ENCODE measurements at places on chromosomes 13 and 19.
A peak's percentile ranks its signal among the peaks of the same experiment; 100 is the strongest.

DNA sequence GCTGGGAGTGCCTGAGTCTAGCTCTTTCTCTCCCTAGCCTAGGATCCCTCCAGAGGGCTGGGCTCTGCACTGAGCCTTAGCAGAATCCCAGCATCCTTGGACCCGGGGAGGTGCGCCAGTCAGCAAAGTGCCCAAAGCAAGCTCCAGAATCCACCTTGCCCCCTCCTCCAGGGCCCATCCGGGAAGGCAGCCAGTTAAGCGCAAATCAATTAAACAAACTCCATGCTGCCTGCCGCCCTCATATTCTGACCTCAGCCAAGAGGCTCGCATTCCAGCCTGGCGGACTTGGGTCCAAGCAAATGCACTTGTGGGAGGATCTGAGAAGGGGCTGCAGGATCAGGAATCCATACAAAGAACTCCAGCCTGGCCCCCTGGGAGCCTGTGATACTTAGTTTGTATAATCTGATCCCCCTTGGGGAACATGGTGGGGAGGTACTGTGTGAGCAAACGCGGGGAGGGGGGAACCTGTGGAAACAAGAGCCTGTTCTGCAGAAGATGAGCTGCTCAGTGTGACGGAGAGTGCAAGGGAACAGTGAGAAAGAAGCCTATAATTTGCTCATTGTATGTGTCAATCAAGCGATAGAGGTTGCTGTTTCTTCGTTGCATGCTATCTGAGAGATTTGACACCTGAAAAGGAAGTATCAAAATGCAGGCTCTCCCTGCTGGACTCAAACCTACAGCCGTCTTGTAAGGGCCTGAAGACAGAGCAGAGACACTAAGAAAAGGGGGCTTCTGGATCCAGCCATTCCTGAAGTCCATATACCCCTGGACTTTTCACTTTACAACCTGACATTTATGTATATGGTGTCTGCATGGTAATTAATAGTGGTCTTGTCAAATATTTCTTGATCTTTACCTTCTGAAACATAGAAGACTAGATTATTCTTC, 29.4 kb downstream of the ZNRF4 start:
- DNase-seq, result peak; percentile 51

DNA sequence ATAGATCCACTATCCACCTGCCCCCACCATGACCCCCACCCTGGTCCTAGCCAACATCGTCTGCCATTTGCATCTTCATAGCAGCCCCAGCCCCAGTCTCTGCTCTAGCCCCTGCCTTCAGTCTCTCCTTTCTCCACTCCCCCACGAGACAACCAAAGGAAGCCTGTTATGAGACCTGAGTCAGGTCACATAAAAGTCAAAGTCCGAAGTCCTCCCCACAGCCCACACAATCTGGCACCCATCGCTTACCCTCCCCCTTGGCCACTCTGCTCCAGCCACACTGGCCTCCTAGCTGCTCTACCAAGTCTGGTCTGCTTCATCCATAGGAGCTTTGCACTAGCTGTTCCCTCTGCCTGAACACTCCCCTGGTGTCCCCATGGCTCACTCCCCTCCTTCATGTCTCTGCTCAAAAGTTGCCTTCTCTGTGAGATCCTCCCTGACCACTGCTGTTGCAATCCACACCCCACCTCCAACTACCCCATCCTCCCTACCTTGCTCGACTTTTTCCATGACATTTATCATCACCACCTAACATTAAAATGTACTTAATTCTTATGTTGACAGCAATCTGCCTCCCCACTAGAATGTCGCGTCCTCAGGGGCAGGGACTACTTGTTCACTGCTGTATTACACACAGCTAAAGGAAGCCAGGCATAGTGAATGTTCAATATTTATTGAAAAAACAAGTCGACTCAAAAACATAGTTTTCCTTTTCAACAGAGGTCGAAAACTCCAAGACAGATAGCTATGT, 1.2 kb upstream of the PLEKHG2 start:
- DNase-seq, result no peak

DNA sequence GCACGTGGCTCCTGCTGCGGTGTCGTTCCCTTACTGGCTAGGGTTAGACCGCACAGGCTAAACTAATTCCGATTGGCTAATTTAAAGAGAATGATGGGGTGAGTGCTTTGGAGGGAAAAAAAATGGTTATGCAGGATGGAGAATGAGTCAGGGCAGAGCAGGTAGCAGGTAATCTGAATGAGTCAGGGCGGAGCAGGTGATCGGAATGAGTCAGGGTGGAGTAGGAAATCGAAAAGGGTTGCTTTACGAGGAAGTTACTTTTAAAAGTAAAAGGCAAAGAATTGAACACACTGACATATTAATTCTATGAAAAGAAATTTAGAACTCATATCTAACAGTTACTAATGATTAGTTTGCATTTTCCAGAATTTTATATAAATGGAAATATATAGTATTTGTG, 335.5 kb downstream of the FOXO1 start:
- DNase-seq, result no peak

DNA sequence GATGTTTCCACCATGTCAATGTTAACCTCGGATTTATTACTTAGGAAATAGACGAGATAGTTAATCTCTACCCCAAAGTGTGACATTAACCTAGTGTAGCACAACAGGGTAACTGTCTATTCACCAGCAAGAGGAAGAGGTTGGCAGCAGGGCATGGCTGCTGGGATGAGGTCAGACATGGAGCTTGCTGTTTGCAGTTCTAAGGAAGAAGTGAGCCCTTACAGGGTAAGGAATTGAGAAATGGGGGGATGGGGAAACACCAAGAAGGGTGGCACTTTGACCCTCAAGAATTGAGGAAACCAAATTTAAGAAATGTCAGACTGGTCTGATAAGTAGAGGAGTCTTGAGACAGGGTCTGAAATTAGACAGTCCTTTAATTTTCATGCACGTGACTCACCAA, 62.4 kb downstream of the MBD3L2B start:
- DNase-seq, result no peak

DNA sequence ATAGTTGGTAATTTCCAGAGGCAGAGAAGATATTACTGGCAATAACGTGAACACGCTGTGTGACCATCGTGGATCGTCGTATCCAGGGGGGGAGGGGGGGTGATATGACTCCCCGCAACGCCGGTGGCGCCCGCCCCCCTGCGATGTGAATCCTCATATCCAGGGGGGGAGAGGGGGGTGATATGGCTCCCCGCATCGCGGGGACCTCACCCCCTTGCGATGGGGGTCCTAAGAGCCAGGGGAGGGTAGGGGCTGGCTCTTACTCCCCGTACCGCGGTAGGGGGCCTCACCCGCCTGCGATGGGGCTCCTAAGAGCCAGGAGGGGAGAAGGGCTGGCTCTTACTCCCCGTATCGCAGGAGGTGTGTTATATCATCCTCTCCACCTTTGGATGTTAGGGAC, 31.3 kb upstream of the RGCC start:
- no peak for DNase-seq

GRCh38 chr13:83340170-83340569, 542.1 kb downstream of the SLITRK1 start:
- no peak for DNase-seq

GRCh38 chr19:22595918-22596341, 38.2 kb upstream of the ZNF492 start:
- DNase-seq, result no peak

DNA sequence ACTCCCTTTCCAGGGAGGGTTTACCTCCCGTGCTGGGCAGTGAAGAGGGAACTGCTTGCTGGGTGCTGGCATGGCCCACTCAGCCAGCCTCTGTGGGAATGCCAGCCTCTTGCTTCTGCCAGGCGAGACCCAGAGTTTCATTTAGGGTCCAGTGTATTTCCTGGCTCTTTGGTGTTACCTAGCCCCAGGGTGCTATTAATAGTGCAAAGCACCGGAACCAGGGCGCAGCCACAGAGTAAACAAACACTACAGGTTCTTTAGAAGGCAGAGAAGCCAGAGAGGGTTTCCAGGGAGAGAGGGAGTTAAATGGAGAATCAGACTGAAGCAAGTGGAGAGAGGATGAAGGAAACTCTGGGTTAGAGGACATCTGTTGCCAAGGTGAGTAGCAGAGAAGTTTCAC, 74.9 kb upstream of the SPATA13 start:
- DNase-seq, result no peak

GRCh38 chr13:101970341-101970740, 431.5 kb downstream of the FGF14 start:
- no peak for DNase-seq

DNA sequence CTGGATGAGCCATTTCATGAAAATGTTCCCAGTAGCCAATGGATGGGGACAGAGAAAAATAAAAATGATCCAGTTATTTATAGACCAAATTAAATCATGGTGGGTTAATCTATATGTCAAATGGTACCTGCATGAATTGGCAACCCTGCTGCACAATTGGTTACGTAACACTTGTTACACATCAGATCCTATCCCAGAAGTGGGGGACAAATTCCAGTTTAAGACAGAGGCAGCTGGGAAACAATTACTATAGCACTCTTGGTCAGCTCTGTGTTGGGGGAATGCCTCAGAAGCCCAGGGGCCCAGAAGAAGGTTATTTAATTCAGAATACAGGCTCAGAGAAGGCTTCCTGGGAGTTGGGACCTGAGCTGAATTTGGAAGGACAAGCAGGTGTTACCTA, 81.1 kb upstream of the FLT1 start:
- no peak for DNase-seq

GRCh38 chr13:48562296-48563066, 29.6 kb upstream of the RCBTB2 start:
- DNase-seq, result no peak

DNA sequence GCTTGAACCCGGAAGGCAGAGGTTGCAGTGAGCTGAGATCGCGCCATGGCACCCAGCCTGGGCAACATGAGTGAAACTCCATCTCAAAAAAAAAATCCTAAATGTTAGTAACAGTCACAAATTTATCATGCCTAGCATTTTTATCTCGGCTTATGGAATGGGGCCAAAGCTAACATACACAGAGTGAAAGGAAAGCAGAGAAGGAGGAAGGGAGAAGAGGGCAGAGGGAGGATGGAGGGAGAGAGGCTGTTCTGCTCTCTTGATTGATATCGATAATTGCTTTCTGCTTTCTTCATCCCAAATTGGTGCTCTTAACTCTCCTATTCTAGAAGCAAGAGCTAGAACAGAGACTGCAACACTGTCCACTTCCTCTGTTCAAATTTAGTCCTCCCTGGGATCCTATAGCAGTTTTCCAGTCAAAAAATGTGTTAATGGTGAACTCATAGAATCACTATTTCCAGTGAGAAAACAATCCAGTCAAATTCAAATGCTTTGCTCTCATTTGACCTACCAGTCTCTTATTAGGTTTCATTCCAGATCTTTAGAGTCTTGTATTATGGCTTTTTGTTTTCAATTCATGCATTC, 15.8 kb upstream of the TUBGCP3 start:
- no peak for DNase-seq

- no peak for DNase-seq
Measured at GRCh38 chr13:50676602-50677001, 166.9 kb downstream of the DLEU7 start.

- DNase-seq, result no peak
Measured at GRCh38 chr13:36358175-36358718, 12.1 kb upstream of the SPART start.

DNA sequence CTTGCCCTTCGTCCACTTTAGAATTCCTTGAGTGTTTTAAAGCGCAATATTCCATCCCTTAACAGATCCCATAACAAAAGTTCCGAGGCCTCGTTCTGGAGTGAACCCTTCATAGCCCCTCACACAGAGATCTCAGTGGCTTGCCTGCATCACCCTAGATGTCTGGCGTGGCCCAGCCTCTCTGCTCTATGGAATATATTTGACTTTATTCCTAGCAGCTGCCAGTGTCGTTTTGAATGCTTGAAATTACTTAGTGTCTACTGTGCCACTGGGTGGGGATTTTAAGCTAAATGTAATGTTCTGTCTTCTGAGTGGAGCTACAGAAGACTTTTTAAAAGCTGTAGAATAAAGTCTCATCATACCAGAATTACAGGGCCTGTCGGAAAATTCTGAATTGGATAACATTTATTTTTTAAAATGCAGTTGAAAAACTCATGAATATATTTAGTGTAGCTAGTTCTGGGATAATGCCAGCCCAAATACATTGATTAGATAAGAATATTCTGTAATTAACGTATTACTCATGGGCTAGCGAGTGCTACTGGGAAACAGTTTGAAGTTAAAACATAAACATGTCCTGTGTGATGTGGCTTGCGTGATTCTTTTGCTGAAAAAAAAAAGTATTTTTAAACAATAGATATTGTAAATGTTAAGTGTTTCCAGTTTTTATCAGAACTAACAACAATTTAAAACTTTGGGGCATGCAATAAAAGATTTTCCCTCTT, 111.8 kb downstream of the ESD start:
- DNase-seq, result no peak

GRCh38 chr13:96898212-96898611, 96.1 kb downstream of the OXGR1 start:
- DNase-seq, result no peak

DNA sequence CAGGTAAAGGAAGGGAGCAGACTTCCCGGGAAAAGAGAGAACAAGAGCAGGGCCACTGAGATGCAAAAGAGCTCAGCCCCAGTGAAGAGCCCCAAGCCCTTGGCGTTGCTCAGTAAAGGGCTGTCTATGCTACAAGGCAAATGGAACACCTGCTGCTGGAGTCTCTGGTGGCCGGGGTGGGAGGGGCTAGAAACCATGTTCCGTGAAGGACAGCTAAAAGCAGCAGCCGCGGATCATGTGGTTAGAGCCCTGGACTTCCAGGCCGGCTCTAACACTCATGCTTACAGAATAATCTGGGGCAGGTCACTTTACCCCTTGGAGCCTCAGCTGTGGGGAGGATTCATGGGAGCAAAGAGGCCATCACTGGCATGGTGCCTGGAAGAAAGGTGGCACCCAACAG, 17.8 kb downstream of the POU2F2 start:
- no peak for DNase-seq

DNA sequence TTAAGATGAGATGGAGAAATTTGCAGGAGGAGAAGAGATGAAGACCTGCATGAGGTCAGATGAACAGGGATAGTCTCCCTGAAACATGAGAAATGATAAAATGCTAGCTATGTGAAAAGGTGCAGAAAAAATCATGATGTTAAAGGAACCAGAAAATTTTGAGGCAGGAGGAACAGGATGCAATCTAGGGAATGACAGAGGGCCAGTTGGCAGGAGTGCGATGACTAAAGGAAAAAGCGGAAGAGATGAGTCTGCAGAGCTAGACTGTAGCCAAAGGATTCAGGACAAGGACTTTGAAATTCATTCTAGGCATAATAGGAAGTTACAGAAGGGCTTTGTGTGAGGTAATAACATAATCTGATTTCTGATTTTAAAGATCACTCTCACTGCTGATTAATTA, 77.9 kb downstream of the TRPC4 start:
- DNase-seq, result no peak

DNA sequence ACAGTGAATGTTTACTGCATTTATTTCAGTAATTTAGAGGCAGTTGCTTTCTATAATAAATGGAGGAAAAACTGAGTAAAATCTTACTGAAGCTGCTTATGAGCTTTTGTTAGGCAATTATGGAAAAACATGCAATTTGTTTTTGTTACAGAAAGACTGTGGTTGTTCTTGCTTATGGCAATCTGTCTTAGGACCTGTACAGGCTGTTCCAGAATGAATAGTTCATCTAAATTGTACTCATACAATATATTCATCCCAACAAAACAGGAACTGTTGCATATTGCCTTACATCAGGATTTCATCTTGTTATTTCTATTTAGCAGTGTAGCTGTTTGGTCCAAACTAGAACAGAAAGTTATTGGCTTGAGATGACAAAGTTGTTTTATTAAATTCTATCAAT, 199.2 kb downstream of the NALCN start:
- no peak for DNase-seq

- DNase-seq, result no peak
Measured at GRCh38 chr13:46121597-46122163, 16.8 kb upstream of the CPB2 start.
